ENCODE measurements at places on chromosomes 3 and 15.

GRCh38 chr3:115245438-115245837, 98.3 kb upstream of the ZBTB20 start:
- no peak for DNase-seq

- no peak for DNase-seq
These were observed 93.8 kb downstream of the RFTN1 start for GRCh38 chr3:16419640-16420241.

- no peak for DNase-seq
These were observed 11.0 kb downstream of the MRAS start for GRCh38 chr3:138359148-138359918.

DNA sequence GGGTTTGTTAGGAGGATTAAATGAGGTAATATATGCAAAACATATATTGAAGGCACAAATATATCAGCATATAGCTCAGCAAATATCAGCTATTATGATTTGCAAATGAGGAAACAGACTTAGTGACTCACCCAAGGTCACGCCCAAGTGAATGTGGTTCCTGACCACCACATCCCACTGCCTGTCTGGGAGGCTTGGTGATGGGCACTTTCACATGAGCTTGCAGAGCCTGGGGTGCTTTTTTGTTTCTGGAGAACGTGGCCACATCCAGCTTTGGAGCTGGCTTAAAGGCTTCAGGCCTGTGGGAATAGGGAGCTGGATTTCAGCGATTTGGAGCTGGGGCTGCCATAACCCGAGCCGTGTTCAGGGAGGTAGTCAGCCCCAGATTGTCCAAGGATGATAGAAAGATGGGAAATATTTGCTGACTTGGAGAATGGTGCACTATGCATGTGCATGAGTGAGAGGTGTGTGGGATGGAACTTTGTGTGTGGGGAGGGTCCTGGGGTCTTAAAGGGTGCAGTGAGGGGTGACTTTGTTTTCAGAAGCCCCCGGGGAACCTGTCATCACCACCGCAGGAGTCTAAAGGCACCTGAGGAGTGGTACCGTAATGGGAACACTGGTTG, 12.0 kb upstream of the FGD5 start:
- DNase-seq: no peak

GRCh38 chr3:151144760-151145159, 58.3 kb downstream of the GPR171 start:
- no peak for DNase-seq

- DNase-seq: no peak
These were observed 12.7 kb upstream of the CLDN16 start for GRCh38 chr3:190375246-190375645.

DNA sequence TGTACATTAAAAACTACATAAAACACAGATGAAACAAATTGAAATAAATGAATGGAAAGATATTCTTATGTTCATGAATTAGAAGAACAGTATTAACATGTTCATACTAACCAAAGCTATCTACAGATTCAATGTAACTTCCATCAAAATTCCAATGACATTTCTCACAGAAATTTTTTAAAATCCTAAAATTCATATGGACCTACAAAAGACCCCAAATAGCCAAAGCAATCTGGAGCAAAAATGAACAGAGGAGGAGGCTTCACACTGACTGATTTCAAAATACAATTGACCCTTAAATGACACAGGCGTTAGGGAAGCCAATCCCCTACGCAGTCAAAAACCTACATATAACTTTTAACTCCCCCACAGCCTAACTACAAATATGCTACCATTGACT, 39.4 kb downstream of the KPNA1 start:
- DNase-seq: no peak

- DNase-seq: no peak
These were observed 339.7 kb downstream of the NLGN1 start for GRCh38 chr3:173737167-173737808.

GRCh38 chr3:52186729-52187128, 11.2 kb upstream of the ALAS1 start:
- DNase-seq: no peak

- DNase-seq: no peak
These were observed 49.4 kb upstream of the ATP2B2 start for GRCh38 chr3:10554746-10555145.

Data from Karpas-422 (cell line).